ENCODE measurements at places on chromosomes 2 and 18. TPM values are rescaled to one million over a fixed set of nuclear protein-coding genes. Genes with fewer than 3 reads are reported as not detected.

Gene HOXD11
- 0.40 TPM for total RNA-seq

Gene EN1
- total RNA-seq: not detected

Gene STPG4
- 0.89 TPM for total RNA-seq

Gene FOXD4L1
- not detected for total RNA-seq

Gene CROCC2
- total RNA-seq: 0.18 TPM

Gene TDRD15
- 0.13 TPM for total RNA-seq

Gene GPR55
- total RNA-seq: 0.18 TPM

Gene SIX3
- not detected for total RNA-seq

Gene TMEM247
- not detected for total RNA-seq

Gene APOB
- total RNA-seq: 2.9 TPM

Gene SATB2
- total RNA-seq: 8.8 TPM

Gene SKOR2
- not detected for total RNA-seq

Gene ALPP
- not detected for total RNA-seq

Gene LDLRAD4
- 27.1 TPM for total RNA-seq

Gene TTC21B
- 36.8 TPM for total RNA-seq

Gene SDC1
- total RNA-seq: 0.98 TPM

Gene SERPINB10
- not detected for total RNA-seq

Gene MRPS9
- 18.2 TPM for total RNA-seq

Gene FLACC1
- total RNA-seq: 5.4 TPM

Gene NEB
- total RNA-seq: 2.2 TPM

Gene TBR1
- not detected for total RNA-seq

Gene UGT1A8
- total RNA-seq: not detected

Gene TSPYL6
- 0.13 TPM for total RNA-seq

Gene GNLY
- 8.4 TPM for total RNA-seq

Gene SLC8A1
- total RNA-seq: 21.0 TPM

Gene PDCD1
- 0.27 TPM for total RNA-seq

Gene NAT8
- total RNA-seq: not detected

Gene TIMM21
- 28.6 TPM for total RNA-seq

Gene MZT2B
- 168 TPM for total RNA-seq

Gene C2orf72
- total RNA-seq: 2.7 TPM

Gene CNTNAP5
- not detected for total RNA-seq

Gene CRYGC
- not detected for total RNA-seq

Gene UGGT1
- 34.3 TPM for total RNA-seq
